RWPE2 (cell line): ENCODE measurements at places on chromosomes 7 and 10.

DNA sequence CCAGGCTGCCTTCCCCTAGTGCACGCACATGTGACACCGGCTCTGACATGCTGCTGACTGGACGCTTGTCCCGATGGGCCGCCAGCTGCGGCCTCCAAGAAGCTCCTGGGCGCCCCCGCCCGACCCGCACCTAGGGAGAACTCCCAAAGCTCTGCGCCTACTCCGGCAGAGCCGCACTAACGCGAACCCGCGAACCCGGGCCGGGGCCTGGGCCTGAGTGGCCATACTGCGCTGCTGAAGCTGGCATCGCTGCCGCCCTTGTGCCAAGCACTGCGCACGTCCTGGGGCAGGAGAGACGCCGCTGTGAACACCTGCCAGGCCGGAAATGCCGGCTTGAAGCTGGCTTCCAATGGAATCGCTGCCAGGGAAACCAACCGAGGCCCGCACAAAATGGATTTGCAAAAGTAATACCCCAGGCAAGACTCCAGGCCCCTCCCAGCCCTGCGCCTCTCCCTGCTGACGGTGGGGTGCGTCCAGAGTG, 85.1 kb downstream of the WASHC2A start:
- no peaks in the 10 kb centered on the region for H3K36me3 ChIP-seq
- DNase-seq, result no peak
- no peaks in the 10 kb centered on the region for H3K27me3 ChIP-seq
- H3K4me1 ChIP-seq, result no peaks in the 10 kb centered on the region
- H3K4me3 ChIP-seq, result no peak overlapping the region

- H3K27ac ChIP-seq, result peak overlapping the region; percentile 25
- DNase-seq, result no peak
- H3K36me3 ChIP-seq, result no peaks in the 10 kb centered on the region
These were observed 25.5 kb upstream of the MPP7 start for GRCh38 chr10:28328346-28328745.

- H3K27ac ChIP-seq, result no peak overlapping the region
- DNase-seq, result no peak
- H3K27me3 ChIP-seq, result no peaks in the 10 kb centered on the region
These were observed 30.6 kb upstream of the MYL10 start for GRCh38 chr7:101659706-101660105.

GRCh38 chr10:89120931-89121763, 86.0 kb downstream of the CH25H start:
- H3K27ac ChIP-seq, result no peak overlapping the region
- no peaks in the 10 kb centered on the region for H3K27me3 ChIP-seq
- no peak overlapping the region for H3K4me3 ChIP-seq
- no peak for DNase-seq
- H3K36me3 ChIP-seq, result no peaks in the 10 kb centered on the region
- peaks cover 15% of the 10 kb centered on the region for H3K4me1 ChIP-seq

DNA sequence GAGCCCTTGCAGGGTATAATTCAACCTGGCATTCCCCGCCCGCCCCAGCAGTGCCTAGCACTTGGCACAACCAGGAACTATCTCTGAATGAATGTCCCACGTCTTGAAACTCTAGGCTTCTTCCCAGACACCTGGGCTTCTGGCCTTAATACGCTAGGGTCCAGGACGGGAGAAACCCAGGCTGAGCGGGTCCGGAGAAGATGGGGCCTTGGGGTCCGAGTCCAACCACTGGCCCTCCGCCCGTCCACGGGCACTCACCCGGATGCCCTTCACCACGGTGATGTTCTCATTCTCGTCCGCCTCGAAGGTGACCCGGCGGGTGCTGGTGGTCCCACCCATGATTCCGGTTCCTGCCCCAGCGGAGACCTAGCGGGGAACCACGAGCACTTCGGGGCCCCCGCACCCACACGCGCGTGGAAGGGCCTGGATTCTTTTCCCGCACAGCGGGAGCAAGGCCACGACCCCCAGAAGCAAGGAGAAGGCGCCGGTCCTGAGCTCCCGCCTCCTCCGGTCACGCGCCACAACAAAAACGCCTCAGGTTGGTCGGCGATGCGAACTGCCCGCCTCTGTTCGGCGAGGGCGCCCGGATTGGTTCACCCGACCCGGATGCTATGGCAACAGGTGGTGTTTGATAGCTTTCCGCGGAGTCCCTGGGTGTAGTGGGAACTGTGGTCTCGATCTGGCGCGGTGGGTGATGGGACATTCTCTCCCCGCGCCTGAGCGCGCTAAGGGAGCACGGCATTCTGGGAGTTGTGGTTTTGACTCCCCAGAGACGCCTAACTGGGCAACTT, at the start of gene CHCHD3:
CHCHD3 (minus strand) TSS at position 492 of the 791 bp plus-strand sequence; CDS start at position 339, 153 bp downstream.
- peak within 1 kb of the TSS; percentile 43 for H3K27ac ChIP-seq
- peaks cover 15% of the 10 kb centered on the region for H3K36me3 ChIP-seq
- peaks cover 11% of the 10 kb centered on the region for H3K4me1 ChIP-seq
- no peaks in the 10 kb centered on the region for H3K27me3 ChIP-seq

DNA sequence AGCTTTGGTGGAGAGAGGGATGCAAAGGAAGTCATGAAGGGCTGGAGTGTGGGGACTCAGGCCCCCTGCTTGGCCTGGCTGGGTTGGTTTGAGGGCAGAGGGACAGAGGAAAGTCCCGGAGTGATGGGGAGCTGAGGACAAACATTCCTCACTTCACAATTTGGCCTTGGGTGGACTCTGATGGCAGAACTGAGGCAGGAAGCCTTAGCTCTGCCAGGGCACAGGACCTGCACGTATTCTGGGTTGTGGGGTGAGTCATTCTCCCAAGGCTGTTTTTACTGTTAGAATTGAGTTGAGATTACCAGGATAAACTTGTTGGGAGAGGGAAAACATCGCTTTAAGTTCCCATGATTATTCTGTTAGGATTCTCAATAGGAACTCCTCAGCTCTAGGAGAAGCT, 2.6 kb downstream of the GOLGA7B start:
- H3K27me3 ChIP-seq, result no peaks in the 10 kb centered on the region
- H3K4me3 ChIP-seq, result no peak overlapping the region
- H3K36me3 ChIP-seq, result no peaks in the 10 kb centered on the region
- DNase-seq, result no peak
- H3K27ac ChIP-seq, result no peak overlapping the region

- peak overlapping the region; percentile 80 for H3K4me3 ChIP-seq
- H3K27me3 ChIP-seq, result no peaks in the 10 kb centered on the region
- DNase-seq, result no peak
- H3K36me3 ChIP-seq, result no peaks in the 10 kb centered on the region
These were observed 1.2 kb upstream of the MAP3K8 start for GRCh38 chr10:30432622-30433305.

DNA sequence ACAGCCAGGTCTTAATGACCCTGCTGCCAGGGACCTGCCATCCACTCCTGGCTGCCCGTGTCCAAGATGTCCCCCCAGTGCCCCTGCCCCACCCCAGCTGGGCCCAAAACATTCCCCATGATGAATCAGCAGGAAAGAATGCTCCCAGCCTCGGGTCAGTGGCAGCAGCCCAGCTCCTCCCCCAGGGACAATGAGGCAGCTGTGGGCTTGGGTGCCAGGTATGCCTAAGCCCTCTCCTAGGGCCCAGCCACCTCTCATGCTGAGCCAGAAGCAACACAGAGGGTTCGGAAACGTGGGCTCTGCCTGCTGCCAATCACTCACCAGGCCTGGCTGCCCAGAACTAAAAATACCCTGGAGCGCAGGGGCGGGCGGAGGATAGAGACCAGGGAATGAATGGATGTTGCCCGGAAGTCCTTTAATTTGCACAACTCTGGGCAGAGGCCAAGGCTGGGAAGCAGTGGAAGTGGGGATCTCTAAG, 1.5 kb upstream of the LOXL4 start:
- no peak overlapping the region for H3K4me3 ChIP-seq
- peaks cover 4% of the 10 kb centered on the region for H3K4me1 ChIP-seq
- no peaks in the 10 kb centered on the region for H3K36me3 ChIP-seq
- peak overlapping the region; percentile 6 for H3K27ac ChIP-seq
- H3K27me3 ChIP-seq, result no peaks in the 10 kb centered on the region

GRCh38 chr7:76513817-76514799, 3.8 kb downstream of the UPK3B start:
- no peak for DNase-seq
- H3K27me3 ChIP-seq, result no peaks in the 10 kb centered on the region
- no peaks in the 10 kb centered on the region for H3K36me3 ChIP-seq
- H3K27ac ChIP-seq, result no peak overlapping the region
- no peak overlapping the region for H3K4me3 ChIP-seq

DNA sequence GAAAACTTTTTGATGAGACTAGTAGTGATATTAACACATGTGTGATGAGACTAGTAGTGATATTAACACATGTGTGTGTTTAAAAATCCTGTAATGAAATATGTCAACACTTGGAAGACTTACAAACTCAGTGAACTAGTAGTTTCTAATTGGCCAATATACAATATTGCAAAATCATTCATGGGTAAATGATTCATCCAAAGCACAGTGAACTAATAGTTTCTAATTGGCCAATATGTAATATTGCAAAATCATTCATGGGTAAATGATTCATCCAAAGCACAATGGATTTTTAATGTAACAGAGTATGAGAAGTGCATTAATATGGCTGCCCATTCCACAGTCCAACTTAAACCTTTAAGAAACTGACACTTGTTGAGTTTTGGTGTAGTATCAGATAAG, 77.8 kb downstream of the ATAD1 start:
- H3K36me3 ChIP-seq, result no peaks in the 10 kb centered on the region
- H3K27me3 ChIP-seq, result no peaks in the 10 kb centered on the region
- H3K4me3 ChIP-seq, result no peak overlapping the region
- H3K27ac ChIP-seq, result no peak overlapping the region
- DNase-seq, result no peak

DNA sequence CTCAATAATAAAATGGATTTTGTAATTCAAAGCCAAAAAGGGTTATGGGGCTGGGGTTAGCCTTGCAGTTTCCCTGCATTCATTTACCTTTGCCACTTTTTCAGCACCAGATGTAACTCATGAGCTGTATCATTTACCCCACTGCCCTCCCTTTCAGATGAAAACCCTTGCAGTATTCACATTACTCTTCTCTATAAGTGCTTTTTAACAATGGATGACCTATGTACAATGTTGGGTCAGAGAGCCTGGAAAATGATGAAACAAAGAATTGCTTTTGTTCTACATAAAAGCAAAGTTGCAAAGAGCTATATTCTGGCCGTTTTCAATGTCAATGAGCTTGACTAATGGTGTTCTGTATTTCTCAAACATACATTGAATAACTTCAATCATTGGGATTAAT, 189.7 kb downstream of the TMEM26 start:
- H3K36me3 ChIP-seq, result no peaks in the 10 kb centered on the region
- H3K4me1 ChIP-seq, result no peaks in the 10 kb centered on the region
- peaks cover 3% of the 10 kb centered on the region for H3K27me3 ChIP-seq
- no peak for DNase-seq
- no peak overlapping the region for H3K27ac ChIP-seq

DNA sequence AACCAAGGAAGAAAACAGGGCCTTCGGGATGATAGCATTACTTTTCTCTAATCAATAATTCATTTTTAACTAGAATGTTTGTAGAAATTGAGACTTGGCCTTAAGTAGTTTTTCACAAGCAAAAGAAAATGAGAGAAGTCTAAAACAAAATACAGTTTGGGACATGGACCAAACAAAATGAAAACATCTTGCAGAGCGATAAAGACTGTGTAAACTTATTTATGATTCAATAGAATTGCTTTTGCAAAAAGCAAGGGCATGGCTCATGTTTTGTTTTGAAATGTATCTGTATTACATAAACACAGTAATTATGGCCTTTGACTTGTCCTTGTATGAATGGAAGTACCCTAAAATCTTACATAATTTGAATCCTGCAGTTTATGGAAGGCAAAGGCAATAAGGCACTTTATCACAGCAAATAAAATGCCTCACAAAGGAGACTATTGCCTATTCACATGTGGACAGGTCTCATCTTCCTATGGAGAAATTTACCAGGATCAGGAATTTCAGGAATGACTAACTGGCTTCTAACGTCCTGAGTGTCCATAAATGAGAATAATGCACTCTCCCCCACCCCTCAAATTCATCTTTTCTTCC, 295.2 kb downstream of the PTEN start:
- no peak for DNase-seq
- no peaks in the 10 kb centered on the region for H3K27me3 ChIP-seq
- no peak overlapping the region for H3K4me3 ChIP-seq

DNA sequence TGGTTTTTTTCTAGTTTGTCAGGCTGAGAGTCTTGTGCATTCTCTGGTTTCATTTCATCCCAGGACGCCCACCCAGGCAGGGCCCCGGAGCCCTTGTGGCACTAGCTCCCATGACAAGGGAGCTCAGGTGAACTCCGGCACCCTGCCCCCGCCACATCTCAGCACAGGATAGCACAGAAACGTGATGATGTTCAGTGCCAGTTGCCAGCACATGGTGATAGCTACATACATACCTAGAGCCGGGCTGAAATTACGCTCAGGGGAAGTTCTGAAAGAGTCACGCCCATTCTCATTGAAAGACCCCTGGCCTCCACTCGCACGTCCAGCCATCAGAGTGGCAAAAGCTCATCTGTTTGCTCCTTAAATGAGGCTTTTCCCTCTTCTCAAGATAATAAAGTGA, 273.7 kb downstream of the PTPRN2 start:
- H3K27me3 ChIP-seq, result no peaks in the 10 kb centered on the region
- H3K27ac ChIP-seq, result no peak overlapping the region
- no peaks in the 10 kb centered on the region for H3K36me3 ChIP-seq
- DNase-seq, result no peak
- no peaks in the 10 kb centered on the region for H3K4me1 ChIP-seq

DNA sequence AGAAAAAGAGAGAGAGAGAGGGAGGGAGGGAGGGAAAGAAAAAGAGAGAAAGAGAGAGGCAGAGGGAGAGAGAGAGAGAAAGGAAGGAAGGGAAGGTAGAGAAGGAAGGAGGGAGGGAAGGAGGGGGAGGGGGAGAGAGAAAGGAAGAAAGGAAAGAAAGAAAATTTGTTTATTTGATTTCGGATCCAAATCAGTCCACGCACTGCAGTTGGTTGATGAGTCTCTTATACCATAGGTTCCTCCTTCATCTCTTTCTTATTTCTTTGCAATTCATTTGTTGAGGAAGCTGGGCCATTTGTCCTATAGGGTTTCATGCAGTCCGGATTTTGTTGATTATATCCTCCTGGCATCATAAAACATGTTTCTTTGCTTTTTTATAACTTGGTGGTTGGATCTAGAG, 34.4 kb downstream of the AIFM2 start:
- no peak for DNase-seq
- no peaks in the 10 kb centered on the region for H3K4me1 ChIP-seq
- H3K27ac ChIP-seq, result no peak overlapping the region
- H3K27me3 ChIP-seq, result no peaks in the 10 kb centered on the region

GRCh38 chr10:130968964-130969363, 342.6 kb downstream of the TCERG1L start:
- no peak for DNase-seq
- no peaks in the 10 kb centered on the region for H3K27me3 ChIP-seq
- H3K4me1 ChIP-seq, result peaks cover 5% of the 10 kb centered on the region
- H3K36me3 ChIP-seq, result no peaks in the 10 kb centered on the region
- H3K4me3 ChIP-seq, result no peak overlapping the region
- H3K27ac ChIP-seq, result peak overlapping the region; percentile 18

- peaks cover 20% of the 10 kb centered on the region for H3K4me1 ChIP-seq
- no peaks in the 10 kb centered on the region for H3K27me3 ChIP-seq
- peak; percentile 52 for DNase-seq
- no peak overlapping the region for H3K4me3 ChIP-seq
These were observed 16.0 kb upstream of the INPP5A start for GRCh38 chr10:132521466-132522102.
